ENCODE measurements at places on chromosomes 6 and 20.
A peak's percentile ranks its signal among the peaks of the same experiment; 100 is the strongest.

GRCh38 chr20:11443382-11444119 lies 474.1 kb upstream of the BTBD3 start:
- no peaks in the 10 kb centered on the region for H3K36me3 ChIP-seq
- no peaks in the 10 kb centered on the region for H3K4me1 ChIP-seq
- H3K27ac ChIP-seq = no peak overlapping the region

DNA sequence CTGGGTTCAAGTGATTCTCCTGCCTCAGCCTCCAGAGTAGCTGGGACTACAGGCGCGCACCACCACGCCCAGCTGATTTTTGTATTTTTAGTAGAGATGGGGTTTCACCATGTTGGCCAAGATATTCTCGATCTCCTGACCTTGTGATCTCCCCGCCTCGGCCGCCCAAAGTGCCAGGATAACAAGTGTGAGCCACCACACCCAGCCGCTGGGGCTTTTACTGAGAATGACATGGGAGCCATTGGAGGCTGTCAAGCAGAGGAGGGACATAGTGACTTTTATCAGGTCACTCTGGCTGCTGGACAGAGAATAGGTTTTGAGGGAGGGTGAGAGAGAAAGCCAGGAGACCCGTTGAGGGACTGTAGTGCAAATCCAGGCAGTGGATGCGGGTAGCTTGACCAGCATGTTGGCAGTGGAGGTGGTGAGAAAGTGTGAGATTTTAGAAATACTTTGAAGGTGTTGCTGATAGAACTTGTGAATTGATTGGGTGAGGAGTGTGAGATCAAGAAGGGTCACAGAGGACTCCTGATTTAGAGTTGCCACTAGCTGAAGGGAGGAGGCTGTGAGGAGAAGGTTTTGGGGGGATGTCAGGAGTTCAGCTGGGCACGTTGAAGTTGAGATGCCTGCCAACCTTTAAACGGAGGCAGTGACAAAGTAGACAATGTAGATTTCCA lies 14.7 kb downstream of the ZNF341 start:
- no peaks in the 10 kb centered on the region for H3K4me1 ChIP-seq
- no peaks in the 10 kb centered on the region for H3K27me3 ChIP-seq
- no peak overlapping the region for H3K4me3 ChIP-seq

- H3K4me3 ChIP-seq = no peak overlapping the region
- H3K36me3 ChIP-seq = no peaks in the 10 kb centered on the region
- H3K4me1 ChIP-seq = no peaks in the 10 kb centered on the region
- H3K27ac ChIP-seq = no peak overlapping the region
- H3K27me3 ChIP-seq = peaks cover 5% of the 10 kb centered on the region
- no peak for DNase-seq
Measured at GRCh38 chr6:21502682-21503081, 90.9 kb upstream of the SOX4 start.

GRCh38 chr6:48628316-48628715 lies 517.3 kb upstream of the PTCHD4 start:
- DNase-seq = no peak
- H3K27me3 ChIP-seq = no peaks in the 10 kb centered on the region
- no peaks in the 10 kb centered on the region for H3K4me1 ChIP-seq
- H3K4me3 ChIP-seq = no peak overlapping the region
- H3K36me3 ChIP-seq = no peaks in the 10 kb centered on the region

DNA sequence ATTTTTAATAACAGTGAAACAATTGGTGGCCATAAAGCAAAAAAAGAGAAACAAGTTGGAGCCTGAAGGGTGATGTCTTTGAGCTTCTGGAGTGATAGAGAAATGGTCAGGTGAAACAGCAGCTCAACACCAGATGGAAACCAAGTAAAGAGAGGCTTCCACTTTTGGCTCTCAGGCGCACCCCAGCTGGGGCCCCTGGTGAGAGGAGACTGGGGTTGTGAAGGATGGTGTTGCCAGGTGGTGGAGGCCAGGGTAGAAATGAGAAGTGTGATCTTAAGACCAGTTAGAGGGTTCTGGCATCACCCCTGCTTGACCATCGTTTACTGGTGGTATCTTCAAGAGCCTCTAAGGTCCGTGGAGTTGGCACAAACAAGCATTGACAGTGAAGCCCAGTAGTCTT lies 126.0 kb upstream of the AKIRIN2 start:
- H3K27ac ChIP-seq = no peak overlapping the region
- DNase-seq = no peak
- no peaks in the 10 kb centered on the region for H3K36me3 ChIP-seq
- peaks cover 5% of the 10 kb centered on the region for H3K4me1 ChIP-seq
- no peak overlapping the region for H3K4me3 ChIP-seq

GRCh38 chr20:11128721-11129120 lies 454.9 kb upstream of the JAG1 start:
- H3K27ac ChIP-seq = no peak overlapping the region
- no peak for DNase-seq
- no peaks in the 10 kb centered on the region for H3K36me3 ChIP-seq
- no peaks in the 10 kb centered on the region for H3K27me3 ChIP-seq

- H3K27me3 ChIP-seq = no peaks in the 10 kb centered on the region
- H3K36me3 ChIP-seq = no peaks in the 10 kb centered on the region
- H3K27ac ChIP-seq = no peak overlapping the region
- peak; percentile 1 for DNase-seq
- H3K4me1 ChIP-seq = peaks cover 27% of the 10 kb centered on the region
- no peak overlapping the region for H3K4me3 ChIP-seq
Measured at GRCh38 chr6:21987501-21987957, 309.3 kb downstream of the PRL start.

GRCh38 chr20:50563133-50563944 lies 53.2 kb downstream of the PTPN1 start:
- no peaks in the 10 kb centered on the region for H3K27me3 ChIP-seq
- DNase-seq = no peak
- H3K4me3 ChIP-seq = no peak overlapping the region
- H3K36me3 ChIP-seq = no peaks in the 10 kb centered on the region

GRCh38 chr6:72933233-72933632 lies 292.1 kb downstream of the KHDC1L start:
- H3K36me3 ChIP-seq = no peaks in the 10 kb centered on the region
- no peak for DNase-seq
- no peaks in the 10 kb centered on the region for H3K4me1 ChIP-seq
- no peaks in the 10 kb centered on the region for H3K27me3 ChIP-seq
- no peak overlapping the region for H3K27ac ChIP-seq

- H3K4me3 ChIP-seq = no peak overlapping the region
- H3K27ac ChIP-seq = no peak overlapping the region
- no peak for DNase-seq
- H3K27me3 ChIP-seq = no peaks in the 10 kb centered on the region
- no peaks in the 10 kb centered on the region for H3K36me3 ChIP-seq
- no peaks in the 10 kb centered on the region for H3K4me1 ChIP-seq
Measured at GRCh38 chr20:4674672-4675071, 47.0 kb upstream of the PRND start.

DNA sequence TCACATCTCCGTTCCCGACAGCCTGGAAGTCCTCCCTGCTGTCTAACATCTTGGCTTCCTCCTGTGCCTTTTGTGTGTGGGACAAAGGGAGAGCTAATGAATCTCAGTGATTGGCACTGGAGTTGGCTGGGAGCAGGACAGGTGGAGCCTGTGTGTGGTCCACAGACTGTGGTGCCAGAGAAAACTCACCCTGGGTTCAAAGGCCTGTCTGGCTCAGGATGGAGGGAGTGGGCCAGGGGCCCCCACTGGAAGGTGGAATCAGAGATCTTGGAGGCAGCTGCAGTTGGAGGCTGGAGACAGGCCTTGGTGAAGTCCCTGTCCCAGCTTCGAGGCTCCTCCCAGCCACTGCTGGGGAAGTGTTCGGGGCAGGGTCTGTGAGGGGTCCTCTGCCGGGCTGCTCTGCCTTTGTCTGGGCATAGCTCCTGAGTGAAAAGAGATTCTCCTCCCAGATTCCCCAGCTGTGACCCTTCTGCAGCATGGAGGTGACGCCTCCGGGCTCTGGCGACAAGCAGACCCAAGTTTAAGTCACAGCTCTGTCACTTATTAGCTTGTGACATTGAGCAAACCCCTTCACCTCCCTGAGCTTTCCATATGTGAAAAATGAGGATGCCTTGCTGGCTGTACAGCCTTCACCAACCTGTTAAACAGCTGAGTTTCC lies 13.9 kb upstream of the ITPR3 start:
- H3K27me3 ChIP-seq = peaks cover 33% of the 10 kb centered on the region
- DNase-seq = no peak
- no peak overlapping the region for H3K4me3 ChIP-seq
- H3K36me3 ChIP-seq = no peaks in the 10 kb centered on the region

DNA sequence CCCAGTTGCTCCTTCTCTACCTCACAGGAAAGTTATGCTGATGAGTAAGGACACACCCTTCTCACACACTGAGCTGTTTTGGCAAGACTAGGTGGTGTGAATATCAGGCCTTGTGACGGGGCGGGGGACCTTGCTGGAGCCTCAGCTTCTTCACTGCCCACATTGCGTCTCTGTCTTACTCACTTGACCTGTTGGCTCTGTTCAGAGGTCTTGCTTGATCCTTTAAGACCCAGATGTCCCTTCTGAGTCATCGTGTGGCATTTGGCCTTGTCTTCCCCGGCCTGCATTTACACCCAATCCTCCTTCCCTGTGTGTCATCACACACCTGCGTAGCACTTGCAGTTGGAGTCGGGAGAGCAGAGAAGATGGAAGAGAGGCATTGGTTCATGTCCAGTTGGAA lies 8.3 kb upstream of the PRND start:
- no peaks in the 10 kb centered on the region for H3K27me3 ChIP-seq
- H3K36me3 ChIP-seq = no peaks in the 10 kb centered on the region
- no peak overlapping the region for H3K4me3 ChIP-seq
- H3K4me1 ChIP-seq = no peaks in the 10 kb centered on the region

DNA sequence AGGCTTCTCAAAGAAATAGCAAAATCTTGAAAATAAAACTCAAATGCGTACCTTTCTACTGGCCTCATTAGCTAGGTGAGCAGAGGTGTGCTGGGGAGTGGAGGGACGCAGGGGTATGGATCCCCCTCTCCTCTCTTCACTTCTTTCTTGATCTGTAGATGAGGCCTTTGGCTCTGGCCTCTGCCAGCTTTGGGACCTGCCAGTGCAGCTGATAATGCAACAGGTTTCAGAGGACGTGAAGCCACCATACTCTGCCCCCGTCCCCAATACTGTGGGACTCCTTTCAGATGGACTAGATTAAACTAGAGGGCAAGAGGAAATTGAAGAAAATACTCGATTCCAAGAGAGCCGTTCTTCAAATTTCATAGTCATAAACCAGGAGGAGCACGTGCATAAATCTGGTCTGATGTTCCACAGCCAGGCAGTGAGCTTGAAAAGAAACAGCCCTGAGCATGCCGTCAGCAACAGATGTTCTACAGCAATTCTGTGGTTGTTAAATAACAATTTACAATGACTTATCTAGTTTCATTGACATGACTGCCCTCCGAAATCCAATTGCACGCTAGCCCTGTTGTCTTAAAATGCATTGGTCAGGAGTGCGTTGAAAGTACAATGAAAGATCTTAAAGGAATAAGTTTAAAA lies 245.3 kb upstream of the FOXQ1 start:
- DNase-seq = no peak
- H3K4me3 ChIP-seq = no peak overlapping the region
- peaks cover 10% of the 10 kb centered on the region for H3K27me3 ChIP-seq

DNA sequence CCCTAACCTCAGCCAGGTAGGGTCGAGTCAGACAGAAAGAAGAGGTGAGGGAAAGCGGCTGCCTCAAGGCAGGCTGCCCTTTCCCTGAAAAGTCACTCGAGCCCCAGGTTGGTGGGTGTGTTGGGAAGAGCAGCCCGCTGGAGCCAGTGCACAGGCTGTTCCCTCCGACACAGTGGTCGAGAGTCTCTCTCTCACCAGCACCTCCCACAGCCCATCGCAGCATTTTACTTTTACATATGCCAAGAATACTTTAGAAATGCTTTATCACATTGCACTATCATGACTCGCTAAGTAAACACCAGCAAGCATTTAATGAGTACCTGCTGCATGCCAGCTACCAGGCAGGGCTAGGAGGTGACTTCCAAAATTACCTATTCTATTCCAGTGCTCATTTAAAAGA lies 1.7 kb downstream of the PRPH2 start:
- H3K27ac ChIP-seq = no peak overlapping the region
- no peaks in the 10 kb centered on the region for H3K4me1 ChIP-seq
- H3K27me3 ChIP-seq = no peaks in the 10 kb centered on the region
- no peak for DNase-seq
- H3K4me3 ChIP-seq = no peak overlapping the region

DNA sequence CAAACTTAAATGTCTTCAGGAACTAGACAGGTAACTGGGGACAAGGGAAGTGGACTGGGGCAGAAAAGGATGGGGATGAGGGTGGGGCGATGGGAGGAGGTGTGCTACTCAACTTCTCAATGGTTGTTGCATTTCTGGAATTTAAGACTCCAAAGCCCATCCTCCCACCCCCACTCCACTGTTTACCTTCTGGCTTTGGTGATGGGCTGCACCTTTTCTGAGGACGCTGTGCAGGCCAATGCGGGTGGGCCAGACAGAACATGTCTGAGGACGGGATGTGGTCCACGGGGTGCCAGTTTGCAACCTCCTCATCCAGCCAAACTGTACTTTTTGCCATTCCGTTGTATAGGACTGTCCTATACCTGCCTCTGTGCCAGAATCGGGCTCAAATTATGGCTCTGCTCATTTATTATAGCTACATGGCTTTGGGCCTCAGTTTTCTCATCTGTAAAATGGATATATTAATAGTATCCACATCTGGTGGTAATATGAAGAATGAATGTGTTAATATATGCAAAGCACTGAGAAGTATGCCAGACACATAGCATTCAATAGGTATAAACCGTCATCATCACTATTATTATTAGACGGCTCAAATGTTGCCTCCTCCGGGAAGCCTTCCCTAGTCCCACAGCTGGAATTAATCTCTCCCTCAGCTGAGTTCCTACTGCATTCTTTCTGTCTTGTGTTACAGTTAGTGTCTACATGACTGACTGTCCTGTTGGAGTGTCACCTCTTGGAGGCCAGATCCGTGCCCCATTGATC lies 31.0 kb upstream of the VEGFA start:
- no peak for DNase-seq
- no peak overlapping the region for H3K4me3 ChIP-seq
- no peak overlapping the region for H3K27ac ChIP-seq
- peaks cover 8% of the 10 kb centered on the region for H3K27me3 ChIP-seq
- H3K36me3 ChIP-seq = no peaks in the 10 kb centered on the region

DNA sequence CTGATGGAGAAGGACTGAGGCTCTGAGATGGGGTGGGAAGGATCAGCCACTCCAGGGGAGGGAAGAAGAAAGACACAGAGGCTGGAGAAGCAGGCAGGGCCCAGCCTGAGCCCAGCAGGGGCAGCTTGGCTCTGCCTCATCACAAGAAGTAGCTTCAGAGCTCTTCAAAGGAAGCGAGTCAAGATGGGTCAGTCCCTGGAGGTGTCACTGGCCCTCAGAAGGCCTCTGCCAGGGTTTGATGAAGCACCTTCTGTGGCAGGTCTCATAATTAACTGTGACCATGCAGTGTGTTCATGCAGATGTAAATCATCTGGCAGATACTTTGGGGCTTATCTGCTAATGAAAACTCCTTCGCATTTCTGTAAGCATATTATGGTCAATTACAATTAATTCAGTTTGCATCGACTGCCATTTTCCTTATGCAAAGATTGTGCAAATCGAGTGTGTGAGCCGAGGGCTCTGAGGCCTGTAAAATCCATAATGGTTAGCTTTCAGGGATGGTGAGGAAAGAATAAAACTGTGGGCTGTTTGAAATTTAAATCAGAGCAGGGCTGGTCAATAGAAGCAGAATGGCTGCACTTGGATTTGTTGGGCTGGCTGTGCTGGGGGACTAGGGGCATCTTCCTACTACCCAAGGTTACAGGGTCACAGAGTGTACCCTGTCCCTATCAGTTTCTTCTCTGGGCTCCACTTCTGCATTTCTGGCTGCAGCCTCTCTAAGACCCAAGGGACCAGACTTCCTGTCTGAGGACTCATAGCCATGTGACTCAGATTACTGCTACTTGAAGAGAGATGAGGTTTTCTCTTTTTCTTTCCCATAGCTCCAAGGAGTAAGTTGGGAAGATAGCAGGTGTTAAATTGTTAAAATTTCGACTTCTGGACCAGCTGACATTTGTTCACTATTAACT lies 376.6 kb downstream of the DHX35 start:
- H3K4me3 ChIP-seq = no peak overlapping the region
- no peaks in the 10 kb centered on the region for H3K36me3 ChIP-seq
- no peaks in the 10 kb centered on the region for H3K4me1 ChIP-seq
- H3K27me3 ChIP-seq = no peaks in the 10 kb centered on the region

Measured in T-cell (primary cell).